Renal cortical epithelial cell (primary cell): ENCODE measurements at places on chromosomes 5 and 9. TPM values are rescaled to one million over a fixed set of nuclear protein-coding genes. Genes with fewer than 3 reads are reported as not detected.

Gene ORM2
- total RNA-seq: not detected in 2 replicates

DNA sequence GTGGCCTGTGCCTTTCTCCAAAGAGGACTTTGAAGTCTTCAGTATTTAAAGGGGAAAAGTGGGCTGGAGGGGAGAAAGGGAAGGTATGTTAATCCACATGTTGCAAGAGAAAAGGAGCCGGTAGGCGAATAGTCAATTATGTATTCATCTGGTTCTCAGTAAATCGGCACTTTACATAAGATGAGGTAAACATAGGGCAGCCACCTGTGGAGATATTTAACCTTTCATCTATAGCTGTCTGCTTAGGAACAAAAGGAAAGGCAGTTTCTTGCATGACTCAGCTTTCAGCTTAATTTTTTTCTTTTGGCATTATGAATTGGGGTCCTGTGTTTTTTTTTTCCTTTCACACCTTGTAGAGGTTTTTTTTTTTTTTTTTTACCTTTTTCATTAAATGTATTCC is 42.2 kb downstream of the FGD3 start:
- DNase-seq: no peak

DNA sequence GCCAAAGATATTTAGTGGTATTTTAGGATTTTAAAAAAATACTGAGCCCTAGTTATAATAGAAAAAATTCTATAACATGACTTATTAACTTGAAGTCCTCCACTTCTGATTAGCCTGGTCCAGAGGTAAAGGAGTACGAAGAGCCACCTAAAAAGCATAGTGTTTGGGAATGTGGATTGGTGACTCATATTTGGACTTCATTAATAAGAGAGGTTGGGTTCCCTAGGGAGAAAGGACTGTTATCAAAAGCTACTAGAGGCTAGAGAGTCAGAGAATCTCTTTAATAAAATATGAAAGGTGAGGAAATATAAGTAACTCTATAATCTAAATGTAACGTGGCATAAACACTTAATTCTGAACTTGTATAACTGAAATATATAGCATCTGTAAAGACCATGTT is 180.7 kb upstream of the TARS1 start:
- peak; percentile 6 for DNase-seq

GRCh38 chr5:158023266-158023665 is 164.3 kb upstream of the CLINT1 start:
- DNase-seq: no peak

- DNase-seq: no peak
Measured at GRCh38 chr9:114035221-114035844, 42.8 kb downstream of the AMBP start.

Gene RNF224
- total RNA-seq: 0.15 and 0.52 TPM in 2 replicates

Gene NUP214
- 11.5 and 40.6 TPM in 2 replicates for total RNA-seq

DNA sequence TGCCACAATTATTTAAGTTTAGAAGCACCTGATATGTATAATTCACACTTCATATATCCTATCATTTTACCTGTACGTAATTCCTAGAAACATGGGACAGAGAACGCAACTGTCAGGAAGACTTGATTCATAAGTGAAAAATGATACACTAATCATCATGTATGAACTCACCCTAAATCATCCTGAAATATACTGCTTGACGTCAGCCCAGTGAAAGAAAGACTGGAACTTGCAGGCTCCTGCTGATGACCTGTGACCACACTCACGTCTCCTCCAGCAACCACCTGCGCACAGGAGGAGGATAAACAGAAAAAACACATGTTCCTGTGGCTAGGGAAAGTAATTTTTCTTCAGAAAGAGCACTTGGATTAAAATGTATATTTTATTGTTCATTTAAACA is 169.7 kb downstream of the MPDZ start:
- DNase-seq: no peak

DNA sequence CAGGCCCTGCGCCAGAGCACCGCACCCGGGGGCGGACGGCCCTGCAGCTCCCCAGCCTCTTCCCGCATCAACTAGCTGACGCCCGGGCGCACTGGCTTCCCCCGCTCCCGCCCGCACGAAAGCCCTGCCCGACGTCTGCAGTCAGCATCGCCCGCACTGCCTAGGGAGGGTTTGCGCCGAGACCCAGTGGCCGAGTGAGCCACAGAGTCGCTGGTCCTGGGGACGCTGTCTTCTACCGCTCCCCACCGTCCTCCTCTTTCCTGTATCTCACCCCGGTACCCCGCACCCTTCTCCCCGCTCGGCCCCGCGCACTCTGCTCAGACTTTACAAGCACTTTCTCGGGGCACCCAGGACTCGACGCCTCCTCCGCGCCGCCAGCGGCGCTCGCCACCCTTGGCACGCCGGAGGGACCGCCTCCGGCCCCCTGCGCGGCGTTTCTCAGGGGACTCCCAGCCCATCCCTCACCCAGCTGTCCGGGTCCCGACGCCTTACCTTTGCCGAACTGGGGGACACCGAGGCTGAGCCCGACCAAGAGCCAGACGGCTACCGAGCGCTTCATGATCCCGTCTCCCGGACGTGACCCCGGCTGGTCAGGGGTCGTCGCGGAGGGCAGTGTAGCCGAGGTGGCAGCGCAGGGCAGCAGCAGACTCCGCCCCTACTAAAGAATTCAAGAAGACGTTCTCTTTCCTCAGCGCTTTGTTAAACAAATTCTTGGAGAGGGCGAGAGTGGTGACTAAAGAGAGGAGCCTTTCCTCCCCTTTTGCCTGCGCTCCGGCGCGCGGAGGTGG is 670 bp downstream of the EDIL3 start:
- DNase-seq: peak; percentile 25

DNA sequence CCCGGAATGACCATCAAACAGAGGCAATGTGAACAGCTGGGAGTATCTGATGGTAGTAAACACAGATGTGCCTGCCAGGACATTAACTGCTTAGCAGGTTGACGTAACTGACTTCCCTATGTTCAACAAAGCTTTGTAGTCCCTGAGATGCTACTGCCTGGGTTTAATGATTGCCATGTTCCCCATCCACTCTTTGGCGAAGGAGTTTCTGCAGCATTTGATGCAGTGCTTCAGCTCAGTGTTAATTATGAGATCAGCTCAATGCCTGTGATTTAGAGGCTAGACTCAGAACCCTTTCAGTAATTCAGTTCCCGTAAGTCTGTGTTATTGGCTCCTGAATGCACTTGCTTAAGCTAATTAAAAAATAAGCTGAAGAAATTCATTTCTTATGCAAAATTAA is 547.3 kb upstream of the ZNF608 start:
- no peak for DNase-seq

DNA sequence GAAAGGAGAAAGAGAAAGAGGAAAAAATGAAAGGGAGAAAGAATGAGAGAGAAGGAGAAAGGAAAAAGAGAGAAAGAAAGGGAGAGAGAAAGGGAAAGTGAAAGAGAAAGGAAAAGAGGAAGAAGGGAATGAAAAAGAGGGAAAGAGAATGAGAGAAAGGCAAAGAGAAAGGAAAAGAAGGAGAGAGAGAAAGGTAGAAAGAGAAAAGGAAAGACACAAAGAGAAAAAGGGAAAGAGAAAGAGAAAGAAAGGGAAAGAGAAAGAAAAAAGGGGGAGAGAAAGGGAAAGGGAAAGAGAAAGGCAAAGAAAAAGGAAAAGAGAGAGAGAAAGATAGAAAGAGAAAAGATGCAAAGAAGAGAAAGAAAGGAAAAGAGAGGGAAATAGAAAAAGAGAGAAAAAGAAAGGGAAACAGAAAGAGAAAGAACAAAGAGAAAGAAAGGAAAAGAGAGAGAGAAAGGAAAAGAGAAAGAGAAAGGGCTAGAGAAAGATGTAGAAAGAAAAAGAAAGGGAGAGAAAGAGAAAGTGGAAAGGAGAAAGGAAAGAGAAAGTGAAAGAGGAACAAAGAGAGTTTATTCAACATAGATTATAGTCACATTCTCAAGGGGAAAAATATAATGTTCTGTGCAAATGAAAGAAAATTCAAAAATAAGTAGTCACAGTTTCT is 165.2 kb downstream of the TMEM38B start:
- no peak for DNase-seq

Gene LSM11
- total RNA-seq: 3.6 and 4.3 TPM in 2 replicates

Gene PDE8B
- 0.05 TPM in 1 of 2 replicates, not detected in the other for total RNA-seq

GRCh38 chr9:91809581-91810285 is 140.3 kb downstream of the ROR2 start:
- DNase-seq: no peak

DNA sequence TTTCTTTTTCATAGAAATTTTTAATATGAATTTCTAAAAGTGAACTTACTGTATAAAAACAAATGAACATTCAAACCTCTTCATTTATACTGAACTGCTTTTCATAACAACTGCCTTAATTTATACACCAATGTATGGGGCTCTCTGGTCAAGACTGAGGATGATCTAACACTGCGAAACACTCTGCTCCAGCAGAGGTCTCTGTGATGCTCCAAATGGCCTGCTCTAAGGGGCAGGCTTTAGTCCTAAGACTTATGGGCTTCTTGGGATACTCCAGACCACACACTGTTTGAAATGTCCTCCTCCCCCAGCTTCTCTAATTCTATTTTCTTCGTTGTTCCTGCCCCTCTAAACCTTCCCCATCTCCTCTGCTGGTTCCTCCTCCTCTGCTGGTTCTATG is 58.5 kb downstream of the LIFR start:
- peak; percentile 19 for DNase-seq
